ENCODE measurements at places on chromosomes 2 and 18.
A peak's percentile ranks its signal among the peaks of the same experiment; 100 is the strongest.

- DNase-seq, result no peak
Measured at GRCh38 chr2:31992025-31992579, 18.7 kb downstream of the MEMO1 start.

- no peak for DNase-seq
Measured at GRCh38 chr2:181754105-181754504, 73.8 kb upstream of the NEUROD1 start.

DNA sequence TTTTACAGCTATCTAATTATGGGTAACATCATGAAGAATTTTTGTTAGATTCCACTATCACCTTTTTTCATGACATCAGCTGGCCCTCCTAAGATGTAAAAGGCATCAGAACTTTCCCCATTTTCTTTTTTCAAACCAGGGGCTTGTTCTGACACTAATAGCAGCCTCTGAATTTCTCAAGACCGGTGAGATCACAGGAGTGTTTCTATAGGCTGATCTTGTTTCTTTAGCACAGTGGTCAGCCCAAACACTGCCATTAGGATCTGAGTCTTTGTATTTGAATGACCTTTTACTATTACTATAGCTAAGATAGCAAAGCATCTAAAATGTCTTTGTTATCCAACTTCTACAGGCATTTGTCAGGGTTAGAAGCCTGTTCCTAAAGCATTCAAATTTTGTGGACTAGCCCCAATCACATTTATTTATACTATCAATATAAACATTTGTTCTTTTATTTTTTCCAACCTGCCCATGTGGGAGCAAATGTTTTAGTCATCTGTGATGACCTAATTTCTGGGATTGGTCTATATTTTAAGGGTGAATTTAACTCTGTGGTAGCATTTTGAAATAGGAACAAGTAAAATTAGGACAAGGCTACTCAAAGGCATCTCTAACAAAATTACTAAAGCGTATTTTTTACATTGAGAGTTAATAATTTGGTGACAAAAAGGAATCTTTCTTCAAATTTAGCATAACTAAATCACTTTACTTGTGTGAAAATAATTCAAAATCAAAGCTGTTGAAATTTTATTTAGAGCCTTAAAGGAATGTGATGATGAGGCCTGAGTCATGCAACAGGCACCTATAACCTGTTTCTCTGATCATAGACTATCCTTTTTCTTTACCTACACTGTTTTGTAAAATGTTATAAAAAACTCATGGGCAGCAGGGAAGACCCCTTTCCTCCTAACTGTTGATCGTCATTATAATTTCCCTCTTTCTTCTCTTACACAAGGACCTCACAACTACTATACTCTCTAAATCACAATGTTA lies 39.3 kb downstream of the ZAP70 start:
- DNase-seq, result no peak

- peak; percentile 70 for DNase-seq
Measured at GRCh38 chr2:85537600-85538506, 1.1 kb upstream of the MAT2A start.

- DNase-seq, result no peak
Measured at GRCh38 chr2:2681711-2682251, 350.7 kb upstream of the MYT1L start.

GRCh38 chr2:98175811-98176210 lies 88.8 kb downstream of the VWA3B start:
- DNase-seq, result no peak

DNA sequence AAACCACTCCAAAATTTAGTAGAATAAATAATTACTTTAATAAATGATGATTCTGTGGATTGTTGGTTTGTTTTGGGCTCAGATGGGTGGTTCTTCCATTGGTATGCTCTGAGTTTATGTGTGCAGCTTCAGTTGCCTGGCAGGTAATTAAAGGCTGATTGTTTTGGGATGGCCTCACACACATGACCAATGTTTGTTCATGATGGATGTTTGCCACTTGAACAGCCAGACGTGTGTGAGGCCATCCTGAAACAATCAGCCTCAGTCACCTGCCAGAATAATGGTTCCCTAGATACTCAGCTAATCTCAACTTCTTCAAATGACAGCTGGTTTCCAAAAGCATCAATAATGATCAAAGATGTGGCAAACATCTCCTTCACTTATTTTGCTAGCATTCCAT lies 352.5 kb upstream of the GULP1 start:
- DNase-seq, result no peak

DNA sequence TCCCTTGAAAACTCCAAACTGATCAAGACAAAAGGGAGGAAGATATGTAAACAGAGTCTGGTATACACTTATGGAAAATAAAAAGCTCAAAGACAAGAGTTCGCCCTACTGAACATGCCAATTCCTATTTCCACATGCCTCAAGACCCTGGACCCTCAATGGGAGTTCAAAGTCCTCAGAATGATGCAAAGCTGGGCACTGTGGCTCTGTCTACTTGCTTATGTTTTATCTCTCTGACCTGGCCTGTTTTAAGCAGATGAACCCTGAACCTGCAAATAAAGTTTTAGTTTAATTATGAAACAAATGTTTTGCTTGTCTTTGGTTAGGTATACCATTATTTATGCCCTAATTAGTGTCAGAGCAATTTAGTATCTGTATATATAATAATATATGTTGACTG lies 22.6 kb downstream of the NR4A2 start:
- no peak for DNase-seq

DNA sequence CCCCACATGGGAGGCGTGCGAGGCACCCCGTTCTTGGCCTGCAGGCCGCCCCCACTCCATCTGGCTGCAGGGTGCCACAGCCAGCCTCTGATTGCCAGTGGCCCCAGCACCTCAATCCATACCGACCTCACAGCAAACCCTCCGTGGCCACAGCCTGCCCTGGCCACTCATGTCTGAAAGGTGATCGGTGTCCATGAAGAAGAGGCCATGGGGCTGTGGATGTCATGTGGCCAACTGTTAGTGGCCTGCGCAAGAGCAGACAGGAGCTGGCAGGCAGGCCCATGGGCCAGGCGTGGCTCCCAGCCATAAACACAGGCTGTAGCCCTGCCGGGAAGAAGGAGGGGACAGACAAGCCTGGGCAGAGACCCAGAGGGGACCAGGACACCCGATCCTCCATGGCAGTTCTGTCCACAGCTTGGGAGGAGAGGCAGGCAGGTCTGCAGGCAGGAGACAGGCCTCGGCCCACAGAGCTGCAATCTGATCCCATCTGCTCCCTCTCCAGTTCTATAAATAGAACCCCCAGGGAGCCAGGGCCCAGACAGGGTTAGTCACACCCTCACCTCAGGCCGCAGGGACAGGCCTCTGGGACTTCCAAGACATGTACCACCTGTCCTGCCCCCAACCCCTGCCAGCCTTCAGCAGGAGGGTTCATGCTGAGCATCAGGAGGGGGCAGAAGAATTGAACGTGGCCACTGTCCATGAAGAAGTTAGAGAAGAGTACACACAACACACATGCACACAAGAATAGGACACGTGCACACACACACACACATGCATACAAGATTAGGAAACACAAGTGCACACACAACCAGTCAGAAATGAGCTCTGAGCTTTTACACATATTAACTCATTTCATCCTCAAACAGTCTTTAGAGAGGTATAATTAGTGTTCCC lies 16.9 kb downstream of the STEAP3 start:
- DNase-seq, result peak; percentile 70

GRCh38 chr18:38539371-38539770 lies 973.8 kb upstream of the CELF4 start:
- no peak for DNase-seq

GRCh38 chr18:12628706-12629702 lies 28.9 kb downstream of the SPIRE1 start:
- DNase-seq, result no peak

DNA sequence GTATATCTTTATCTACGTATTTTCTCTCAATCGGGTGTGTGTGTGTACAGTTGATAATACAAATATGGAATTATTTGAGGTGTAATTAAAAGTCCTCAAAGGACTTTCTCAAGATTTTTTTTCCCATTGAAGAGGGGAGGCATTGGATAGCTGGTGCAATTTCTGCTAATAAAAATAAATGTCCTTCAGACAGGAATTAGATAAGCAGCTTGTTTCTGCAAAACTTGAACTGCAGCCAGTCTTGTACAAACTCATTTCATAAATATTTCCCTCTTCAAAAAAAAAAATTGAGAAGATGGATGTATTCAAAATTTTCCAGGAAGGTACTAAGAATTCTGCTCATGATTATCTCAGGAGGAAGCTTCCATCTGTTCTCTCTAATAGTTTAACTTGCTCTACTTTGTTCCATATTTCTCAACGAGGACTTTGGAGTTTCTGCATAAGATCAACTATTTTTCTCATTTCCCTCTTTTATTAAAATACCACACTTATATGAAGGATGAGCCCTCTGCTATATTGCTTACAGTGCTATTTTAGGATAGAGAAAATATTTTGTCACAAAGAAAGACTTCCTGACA lies 33.0 kb upstream of the GLS start:
- DNase-seq, result no peak

- DNase-seq, result no peak
Measured at GRCh38 chr18:24588440-24588839, 128.0 kb downstream of the HRH4 start.

DNA sequence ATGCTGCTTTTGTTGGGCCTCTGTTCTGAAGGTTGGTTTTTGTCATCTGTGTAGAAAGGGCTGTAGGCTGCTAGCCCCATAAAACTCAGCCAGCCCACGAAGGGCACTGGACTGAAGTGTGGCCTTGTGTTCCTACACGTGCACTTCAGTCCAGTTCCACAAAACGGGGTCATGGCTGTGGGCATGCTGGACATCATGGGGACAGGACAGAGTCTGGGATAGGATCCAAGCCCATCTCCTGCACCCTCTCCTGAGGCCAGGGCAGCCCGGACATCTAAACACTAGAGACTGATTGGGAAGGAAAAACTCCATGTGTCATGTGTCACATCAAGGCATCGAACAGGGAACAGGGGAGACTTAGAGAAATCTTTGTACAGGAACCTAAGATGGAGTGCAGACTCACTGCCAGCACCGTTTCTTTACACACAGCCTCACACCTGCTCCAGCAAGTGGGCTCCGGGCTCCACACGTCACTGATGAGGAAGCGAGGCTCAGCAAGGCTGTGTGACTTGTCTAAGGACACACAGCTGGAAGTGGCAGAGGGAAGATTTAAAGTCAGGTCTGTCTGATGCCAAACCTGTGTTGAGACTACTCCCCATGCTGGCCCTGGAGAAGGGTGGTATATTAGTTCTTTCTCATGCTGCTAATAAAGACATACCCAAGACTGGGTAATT lies 74.8 kb upstream of the BCL2L11 start:
- DNase-seq, result no peak

DNA sequence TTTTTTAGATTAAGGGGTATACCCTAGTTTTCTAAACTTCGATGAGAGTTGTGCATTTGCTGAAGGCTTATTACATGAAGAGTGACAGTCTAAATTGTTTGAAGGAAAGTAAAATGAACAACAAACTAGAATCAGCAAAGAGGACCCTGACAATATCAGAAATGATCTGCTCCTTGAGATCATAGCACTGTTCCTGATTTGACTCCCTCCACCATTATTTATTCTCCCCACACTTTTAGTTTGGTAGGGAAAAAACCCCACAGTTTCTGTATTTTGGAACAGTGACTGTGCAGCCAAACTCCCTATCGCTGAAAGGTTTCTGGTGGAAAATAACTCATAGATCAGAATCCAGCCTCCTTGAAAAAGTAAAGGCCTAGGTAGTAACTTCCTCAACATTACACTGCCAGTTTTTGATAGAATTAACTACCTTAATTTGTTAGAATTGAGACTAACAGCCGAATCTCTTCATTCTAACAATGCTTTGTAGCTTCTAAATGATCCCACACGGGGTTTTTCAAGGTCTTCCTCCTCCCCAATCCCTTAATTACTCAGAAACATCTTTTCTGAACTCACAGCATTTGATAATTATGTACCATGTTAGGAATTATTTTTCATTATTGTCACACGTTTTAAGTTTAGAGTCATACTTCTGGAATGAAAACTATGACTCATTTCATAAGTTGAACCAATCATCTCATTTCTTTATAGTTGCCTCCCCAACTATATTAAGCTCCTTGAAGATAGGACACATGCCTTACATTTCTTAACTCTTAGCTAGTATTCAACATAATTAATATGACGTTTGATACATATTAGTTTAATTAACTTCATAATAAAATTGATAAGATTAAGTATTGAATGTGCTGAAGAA lies 2.9 kb downstream of the MYL12A start:
- DNase-seq, result no peak

DNA sequence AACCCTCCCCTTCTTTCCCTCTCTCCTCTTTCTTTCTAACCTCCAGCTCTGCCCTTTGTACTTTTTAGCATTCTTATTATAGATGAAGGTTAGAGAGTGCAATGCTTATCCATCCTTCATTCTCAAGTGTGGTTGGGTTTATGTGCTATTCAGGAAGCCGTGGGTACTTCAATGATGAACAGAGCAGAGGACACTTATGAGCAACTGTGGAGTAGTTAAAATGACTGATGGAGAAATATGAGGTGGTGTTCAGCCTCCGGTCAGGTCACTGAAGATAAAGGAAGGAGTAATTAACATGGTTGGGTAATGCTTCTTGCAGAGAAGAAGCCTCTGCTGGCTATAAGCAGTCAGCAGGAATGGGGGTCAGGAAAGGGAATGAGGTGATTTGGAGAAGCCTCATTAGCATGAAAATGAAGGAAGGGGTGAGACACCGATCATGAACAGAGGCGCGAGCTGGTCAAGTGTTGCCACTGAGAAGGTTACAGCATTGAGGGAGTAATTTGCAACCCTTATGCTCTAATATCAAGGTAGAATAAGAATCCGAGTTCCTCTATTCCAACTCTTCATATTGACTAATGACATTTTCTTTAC lies 174.7 kb downstream of the LPIN1 start:
- no peak for DNase-seq

DNA sequence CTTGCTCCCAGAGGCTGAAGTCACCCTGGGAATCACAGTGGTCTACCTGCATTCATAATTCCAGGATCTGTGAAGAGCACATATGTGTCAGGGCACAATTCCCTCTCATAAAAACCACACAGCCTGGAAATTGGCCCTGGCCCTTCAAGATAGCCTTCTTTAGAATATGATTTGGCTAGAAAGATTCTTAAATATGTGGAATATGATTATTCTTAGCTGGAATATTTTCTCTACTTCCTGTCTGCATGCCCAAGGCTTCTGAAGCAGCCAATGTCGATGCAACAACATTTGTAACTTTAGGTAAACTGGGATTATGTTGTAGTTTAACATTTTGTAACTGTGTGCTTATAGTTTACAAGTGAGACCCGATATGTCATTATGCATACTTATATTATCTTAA lies 24.2 kb downstream of the ICOS start:
- DNase-seq, result no peak

DNA sequence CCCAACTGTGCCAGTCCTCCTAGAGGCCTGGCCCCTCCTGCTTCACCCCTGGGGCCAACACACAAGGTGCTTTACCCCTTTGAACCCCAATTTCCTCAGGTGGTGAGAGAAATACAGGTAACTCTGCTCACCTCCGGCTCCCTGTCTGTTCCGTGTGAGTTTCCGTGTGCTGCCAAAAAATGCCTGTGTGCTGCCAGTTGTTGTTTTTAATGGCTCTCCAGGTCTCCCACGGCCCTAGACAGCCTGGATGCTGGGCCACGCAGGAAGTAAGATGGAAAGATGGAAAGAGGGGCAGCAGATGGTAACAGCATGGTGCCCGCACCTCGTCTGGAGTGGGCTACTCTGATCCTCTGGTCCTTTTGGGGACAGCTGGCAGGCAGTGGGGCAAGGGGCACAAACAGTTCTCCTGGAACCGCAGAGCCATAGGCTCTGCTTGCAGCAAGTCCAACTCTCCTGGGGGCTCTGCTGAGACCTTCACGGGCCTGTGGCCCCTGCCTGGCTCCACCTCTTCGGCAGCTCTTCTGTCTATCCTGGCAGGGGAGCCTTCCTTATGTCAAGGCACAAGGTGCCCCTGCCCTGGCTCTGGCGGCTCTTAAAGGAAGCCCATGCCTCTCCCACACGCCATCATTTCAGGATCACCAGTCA lies 4.3 kb upstream of the ARHGEF4 start:
- no peak for DNase-seq

- DNase-seq, result no peak
Measured at GRCh38 chr2:234422273-234422732, 74.6 kb downstream of the ARL4C start.
